Mucosa of descending colon (tissue), 3 donors: ENCODE measurements at places on chromosomes 13 and 19. TPM values are rescaled to one million over a fixed set of nuclear protein-coding genes. Genes with fewer than 3 reads are reported as not detected.

DNA sequence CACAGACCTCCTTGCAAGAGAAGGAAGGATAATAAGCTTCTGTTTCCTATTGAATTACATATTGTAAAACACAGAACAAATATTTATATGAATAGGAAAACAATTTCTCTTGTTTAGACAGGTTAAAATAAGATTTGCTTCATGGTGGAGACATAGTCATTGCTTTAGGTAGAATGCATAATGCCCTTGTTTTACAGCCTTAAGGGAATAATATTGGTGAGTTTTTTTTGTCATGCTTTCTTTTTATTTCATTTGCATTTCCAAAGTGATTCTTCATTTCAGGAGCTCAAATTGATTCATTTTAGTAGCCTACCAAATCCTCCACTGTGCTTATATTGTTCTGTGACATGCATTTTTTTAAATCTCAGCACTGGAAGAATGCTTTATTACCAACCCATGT, 690.7 kb downstream of the OLFM4 start:
- no peak for DNase-seq

DNA sequence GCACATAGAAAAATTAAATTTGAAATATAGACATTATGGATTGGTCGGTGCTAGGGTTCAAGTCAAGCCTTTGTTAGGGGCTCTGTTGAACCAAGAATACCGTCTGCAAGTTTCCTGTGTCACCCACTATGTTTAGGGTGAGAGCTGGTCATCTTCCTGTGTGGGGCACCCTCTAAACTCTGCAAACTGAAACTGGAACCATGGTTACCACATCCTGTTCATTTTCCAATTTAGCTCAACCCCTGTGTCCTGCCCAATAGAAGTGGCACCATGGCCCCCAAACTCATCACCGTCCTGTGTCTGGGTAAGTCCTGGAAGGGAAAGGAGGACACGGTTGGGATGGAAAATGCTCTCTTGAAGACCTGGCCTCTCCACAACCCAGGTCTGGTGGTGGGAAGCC, 29.9 kb downstream of the LAIR2 start:
- no peak for DNase-seq

DNA sequence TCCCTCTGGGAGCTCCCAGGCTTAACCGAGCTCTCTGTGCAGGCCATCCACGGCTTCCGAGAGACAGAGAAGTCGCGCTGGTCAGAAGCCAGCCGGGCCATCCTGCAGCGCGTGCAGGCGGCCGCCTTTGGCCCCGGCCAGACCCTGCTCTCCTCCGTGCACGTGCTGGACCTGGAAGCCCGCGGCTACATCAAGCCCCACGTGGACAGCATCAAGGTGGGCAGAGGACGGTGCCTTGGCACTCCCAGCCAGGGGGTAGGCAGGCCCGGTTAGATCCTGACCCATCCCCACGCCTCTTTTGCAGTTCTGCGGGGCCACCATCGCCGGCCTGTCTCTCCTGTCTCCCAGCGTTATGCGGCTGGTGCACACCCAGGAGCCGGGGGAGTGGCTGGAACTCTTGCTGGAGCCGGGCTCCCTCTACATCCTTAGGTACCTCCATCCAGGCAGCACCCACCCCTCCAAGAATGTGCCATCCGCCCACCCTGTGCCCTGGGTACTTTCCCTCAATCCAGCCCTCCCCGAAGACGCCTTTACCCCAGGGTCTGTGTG, 1.5 kb downstream of the PSPN start:
- DNase-seq: peak; percentile 69

DNA sequence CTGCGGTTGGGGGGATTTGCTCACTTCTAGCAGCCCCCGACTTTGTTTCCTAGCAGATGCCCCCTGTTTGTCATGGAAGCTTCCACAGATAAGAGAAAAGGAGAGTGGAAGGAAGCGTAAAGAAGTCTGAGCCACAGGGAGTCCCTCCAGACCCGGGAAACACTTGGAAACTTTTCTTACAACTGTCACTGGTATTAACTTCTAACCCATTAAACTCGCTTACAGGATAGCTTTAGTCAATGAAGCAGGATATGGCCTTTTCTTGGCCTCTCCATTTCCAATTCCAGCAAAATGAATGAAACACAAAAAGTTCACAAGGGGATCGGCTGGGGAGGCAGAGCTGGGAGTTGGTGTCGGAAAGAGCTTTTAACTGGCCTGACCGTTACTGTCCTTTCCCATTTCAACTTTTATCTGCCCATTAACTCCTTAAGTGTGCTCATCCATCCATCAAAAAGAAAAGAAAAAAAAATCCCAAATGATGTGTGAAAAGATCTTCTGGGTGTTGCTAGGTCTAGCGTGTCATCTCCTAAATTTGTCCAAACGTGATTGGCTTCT, 231.9 kb upstream of the ARGLU1 start:
- DNase-seq: no peak

DNA sequence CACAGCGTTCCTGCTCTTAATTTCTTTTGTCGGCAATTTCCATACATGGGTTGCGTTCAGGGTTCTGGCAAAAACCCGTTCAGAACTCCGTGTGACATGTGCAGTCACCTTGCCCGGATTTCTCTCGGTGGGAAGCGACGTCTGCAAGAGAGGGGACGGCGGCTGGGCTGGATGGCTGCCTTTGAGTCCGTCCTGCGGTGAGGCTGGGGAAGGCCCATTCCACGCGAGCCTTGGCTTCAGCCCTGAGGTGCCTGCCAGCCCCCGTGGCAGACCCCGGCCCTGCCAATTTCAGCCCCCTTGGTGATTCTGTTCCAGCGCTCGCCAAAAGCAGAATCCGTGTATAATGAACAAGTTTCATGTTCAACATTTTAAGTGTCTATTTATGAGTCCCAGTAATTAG, 72.6 kb upstream of the TSHZ3 start:
- no peak for DNase-seq

Gene PSG3
- total RNA-seq: not detected

Gene C19orf18
- 2.0 TPM for total RNA-seq
